ENCODE measurements at places on chromosomes 16 and 17. TPM values are rescaled to one million over a fixed set of nuclear protein-coding genes. Genes with fewer than 3 reads are reported as not detected.

DNA sequence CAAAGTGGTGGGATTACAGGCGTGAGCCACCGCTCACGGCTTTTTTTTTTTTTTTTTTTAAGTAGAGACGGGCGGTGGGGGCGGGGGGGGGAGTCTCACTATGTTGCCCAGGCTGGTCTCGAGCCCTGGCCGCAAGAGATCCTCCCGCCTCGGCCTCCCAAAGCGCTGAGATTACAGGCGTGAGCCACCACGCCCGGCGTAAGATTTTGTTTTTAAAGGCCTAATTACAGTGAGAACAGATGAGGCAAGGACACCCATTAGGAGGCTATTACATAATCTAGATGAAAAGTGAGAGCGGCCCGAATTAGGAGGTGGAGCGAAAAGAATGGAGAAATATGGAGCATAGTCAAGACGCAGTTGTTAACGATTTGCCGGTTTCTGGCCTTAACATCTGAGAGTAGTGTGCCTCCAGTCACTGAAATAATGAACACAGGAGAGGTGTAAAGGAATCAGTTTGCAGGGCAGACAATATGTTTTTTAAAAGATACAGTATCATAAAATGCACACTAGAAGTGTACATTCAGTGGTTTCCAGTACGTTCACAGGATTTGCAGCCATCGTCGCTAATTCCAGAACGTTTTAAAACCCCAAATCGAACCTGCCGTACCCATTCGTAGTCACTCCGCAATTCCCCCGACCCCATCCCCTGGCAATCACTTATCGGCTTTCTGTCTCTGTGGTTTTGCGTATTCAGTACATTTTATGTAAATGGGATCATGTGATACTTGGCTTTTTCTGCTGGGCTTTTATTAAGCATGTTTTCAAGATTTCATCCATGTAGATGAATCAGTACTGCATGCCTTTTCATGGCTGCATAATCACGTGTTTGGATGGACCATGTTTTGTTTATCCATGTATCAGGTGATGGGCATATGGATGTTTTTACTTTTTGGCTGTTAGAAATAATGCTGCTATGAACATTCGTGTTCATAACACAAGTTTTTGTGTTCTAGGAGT, 1.4 kb upstream of the SLX4 start:
- DNase-seq, result no peak

DNA sequence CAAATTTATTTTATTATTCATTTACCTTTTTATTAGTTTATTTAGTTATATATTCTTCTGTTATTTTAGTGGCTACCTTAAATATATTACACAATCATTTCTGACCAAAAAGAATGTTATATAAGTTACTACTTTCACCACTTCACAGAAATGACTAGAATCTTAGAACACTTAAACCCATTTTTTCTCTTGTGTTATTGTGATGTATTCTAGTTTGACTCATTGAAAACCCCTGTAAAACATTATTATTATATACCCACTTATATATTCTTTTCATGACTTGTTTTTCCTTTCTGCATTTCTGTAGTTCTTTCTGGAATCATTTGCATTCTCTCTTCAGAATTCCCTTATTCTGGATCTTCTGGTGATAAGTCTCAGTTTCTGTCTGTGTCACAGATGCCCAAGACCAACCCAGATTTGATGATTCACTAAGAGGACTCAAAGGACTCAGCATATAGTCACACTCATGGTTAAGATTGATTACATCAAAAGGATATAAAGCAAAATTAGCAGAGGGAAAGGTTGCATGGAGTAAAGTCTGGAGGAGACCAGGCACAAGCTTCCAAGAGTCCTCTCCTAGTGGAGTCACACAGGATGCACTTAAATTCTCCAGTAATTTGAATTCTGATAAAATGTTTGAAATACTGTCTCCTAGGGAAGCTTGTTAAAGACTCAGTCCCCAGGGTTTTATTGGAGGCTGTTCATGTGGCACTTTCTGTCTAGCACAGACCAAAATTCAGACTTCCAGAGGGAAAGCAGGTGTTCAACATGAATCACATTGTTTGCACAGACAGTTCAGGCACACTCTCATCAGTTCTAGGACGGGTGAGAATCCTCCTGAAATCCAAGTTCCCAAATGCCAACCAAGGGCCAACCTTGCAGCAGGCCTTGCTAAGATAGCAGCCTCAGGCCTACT, 7.7 kb downstream of the GINS3 start:
- no peak for DNase-seq

DNA sequence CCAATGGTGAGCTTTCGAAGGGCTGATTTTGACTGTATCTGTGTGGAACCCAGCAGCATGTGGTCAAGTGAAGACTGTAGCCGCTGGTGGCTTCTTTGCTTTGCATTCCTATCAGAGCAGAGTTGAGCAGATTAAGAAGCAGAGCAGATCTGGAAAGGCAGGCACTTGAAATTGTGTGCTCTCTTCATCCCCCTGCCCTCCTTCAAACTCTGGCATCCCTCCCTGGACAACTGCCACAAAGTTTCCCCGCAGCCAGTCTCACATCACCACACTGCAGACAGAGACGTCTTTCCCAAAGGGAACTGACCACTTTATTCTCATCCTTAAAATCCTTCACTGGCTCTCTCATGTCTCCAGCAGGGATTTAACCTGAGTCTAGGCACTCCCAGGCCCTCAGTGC, 237.1 kb upstream of the DYNLRB2 start:
- DNase-seq, result no peak

- DNase-seq, result no peak
Observed at GRCh38 chr17:42585353-42585752, 7.8 kb upstream of the PSMC3IP start.

GRCh38 chr16:28473714-28474265, 1.7 kb upstream of the NPIPB7 start:
- DNase-seq, result no peak

DNA sequence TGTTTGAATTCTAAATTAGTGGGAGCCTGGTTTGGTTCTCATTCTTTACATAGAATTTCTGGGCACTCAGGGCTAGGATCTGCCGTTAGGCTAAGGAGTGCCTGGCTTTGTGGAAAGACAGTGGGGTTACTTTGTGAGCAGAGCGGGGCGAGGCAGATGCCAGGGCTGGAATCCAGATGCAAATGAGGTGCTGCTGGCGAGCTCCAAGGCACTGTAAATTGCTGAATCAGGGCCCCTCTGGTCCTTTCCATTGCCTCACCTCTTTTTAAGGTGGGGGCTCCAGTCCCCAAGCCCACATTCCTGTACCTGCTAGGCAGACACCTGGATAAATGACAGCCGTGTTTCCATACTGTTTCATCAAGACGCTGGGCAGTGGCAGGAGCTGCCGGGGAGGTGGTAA, 33.8 kb downstream of the PIPOX start:
- no peak for DNase-seq

- DNase-seq, result no peak
Observed at GRCh38 chr16:54197758-54198157, 88.8 kb downstream of the IRX3 start.

- no peak for DNase-seq
Observed at GRCh38 chr16:19994466-19995170, 79.1 kb downstream of the GPR139 start.

- DNase-seq, result no peak
Observed at GRCh38 chr17:72618001-72618509, 474.4 kb downstream of the SLC39A11 start.

GRCh38 chr16:79658301-79659033, 57.9 kb upstream of the MAF start:
- no peak for DNase-seq

Gene CRHR1
- not detected for polyA plus RNA-seq

Gene HYDIN
- 0.53 TPM for polyA plus RNA-seq
